ENCODE measurements at places on chromosomes 16 and 17.

- H3K4me1 ChIP-seq = no peaks in the 10 kb centered on the region
- H3K36me3 ChIP-seq = no peaks in the 10 kb centered on the region
- no peak overlapping the region for H3K27ac ChIP-seq
- H3K4me3 ChIP-seq = no peak overlapping the region
- no peak for DNase-seq
- no peaks in the 10 kb centered on the region for H3K27me3 ChIP-seq
Measured at GRCh38 chr17:55478971-55479370, 32.3 kb downstream of the SMIM36 start.

- H3K4me1 ChIP-seq = no peaks in the 10 kb centered on the region
- no peak overlapping the region for H3K4me3 ChIP-seq
- no peaks in the 10 kb centered on the region for H3K27me3 ChIP-seq
- no peaks in the 10 kb centered on the region for H3K36me3 ChIP-seq
- H3K27ac ChIP-seq = no peak overlapping the region
Measured at GRCh38 chr17:6701719-6702118, 11.4 kb downstream of the SLC13A5 start.

DNA sequence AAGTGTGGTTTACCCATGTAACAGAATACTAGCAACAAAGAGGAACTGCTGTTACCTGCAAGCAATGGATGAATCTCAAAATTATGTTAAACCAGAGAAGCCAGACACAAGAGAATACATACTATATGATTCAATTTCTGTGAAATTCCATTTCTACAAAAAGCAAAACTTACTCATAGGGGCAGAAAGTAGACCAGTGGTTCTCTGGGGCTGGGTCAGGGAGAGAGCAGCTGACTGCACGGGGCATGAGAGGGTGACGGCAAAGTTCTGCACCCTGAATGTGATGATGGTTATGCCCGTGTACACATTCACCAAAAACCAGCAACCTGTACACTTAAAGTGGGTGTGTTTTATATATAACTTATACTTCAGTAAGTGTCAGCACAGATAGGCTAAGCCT is 3.1 kb downstream of the ZNF843 start:
- peaks cover 29% of the 10 kb centered on the region for H3K4me1 ChIP-seq
- H3K27ac ChIP-seq = no peak overlapping the region
- no peak for DNase-seq
- no peak overlapping the region for H3K4me3 ChIP-seq

GRCh38 chr17:20121359-20122253 is 112.4 kb downstream of the SPECC1 start:
- H3K36me3 ChIP-seq = no peaks in the 10 kb centered on the region
- H3K27me3 ChIP-seq = no peaks in the 10 kb centered on the region
- H3K27ac ChIP-seq = no peak overlapping the region
- peak; percentile 50 for DNase-seq

DNA sequence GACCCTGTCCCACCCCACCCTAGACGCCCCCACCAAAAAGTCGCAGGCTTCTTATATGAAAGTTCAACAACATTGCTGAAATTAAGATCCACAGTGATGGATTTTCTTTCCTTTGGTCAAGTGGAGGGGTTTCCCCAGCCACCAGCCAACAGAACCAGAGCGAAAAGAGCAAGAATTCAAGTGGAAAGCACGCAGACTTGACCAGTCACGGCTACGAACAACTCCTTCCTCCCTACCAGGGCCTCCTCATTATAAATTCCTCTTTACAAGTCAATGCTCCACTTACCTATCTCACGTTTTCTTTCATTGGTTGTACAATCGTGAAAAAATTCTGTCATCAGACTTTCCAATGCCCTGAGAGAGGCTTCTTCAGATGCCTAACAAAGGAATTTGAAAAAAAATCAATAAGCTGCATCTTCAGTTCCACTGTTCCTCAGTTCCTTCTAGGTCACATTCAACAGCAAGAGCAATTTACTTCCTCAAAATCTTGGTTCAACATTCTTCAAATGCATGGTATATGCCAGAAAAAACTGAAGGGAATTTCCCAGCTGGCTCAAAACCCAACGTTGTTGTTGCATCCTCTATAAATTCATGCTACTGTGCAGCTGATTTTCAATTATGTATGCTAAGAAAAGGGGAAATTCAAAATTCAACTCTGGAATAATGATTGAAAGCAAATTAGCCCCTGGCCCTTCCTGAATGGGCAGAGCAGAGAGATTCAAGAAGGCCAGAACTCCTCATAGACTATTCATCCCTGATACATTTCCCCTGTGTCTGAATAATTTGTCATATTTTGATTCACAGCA is 30.9 kb downstream of the XPO6 start:
- H3K4me3 ChIP-seq = no peak overlapping the region
- no peak overlapping the region for H3K27ac ChIP-seq
- H3K27me3 ChIP-seq = no peaks in the 10 kb centered on the region
- H3K4me1 ChIP-seq = peaks cover 4% of the 10 kb centered on the region
- DNase-seq = no peak

- no peak overlapping the region for H3K4me3 ChIP-seq
- no peak overlapping the region for H3K27ac ChIP-seq
- H3K4me1 ChIP-seq = peaks cover 7% of the 10 kb centered on the region
- no peaks in the 10 kb centered on the region for H3K27me3 ChIP-seq
- no peak for DNase-seq
- peaks cover 7% of the 10 kb centered on the region for H3K36me3 ChIP-seq
Measured at GRCh38 chr17:40181205-40181604, 3.9 kb downstream of the RAPGEFL1 start.

DNA sequence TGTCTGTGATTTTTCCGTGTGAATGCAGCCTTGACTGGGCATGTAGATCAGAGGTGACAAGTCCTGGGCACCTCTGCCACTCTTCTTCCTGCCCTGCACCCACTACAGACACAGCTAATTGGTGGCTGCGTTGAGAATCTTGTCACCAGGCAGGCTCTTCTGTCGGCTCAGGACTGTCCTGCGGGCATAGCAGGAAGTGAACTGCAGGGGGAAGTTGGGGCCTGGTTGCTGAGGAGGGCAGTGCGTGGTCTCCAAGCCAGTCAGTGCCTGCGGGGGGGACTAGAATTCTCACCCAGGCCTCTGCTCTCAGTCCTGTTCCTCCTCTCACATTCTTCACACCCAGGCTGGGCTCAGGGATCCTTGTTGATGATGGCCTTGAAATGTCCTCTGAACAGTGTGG is 50.5 kb downstream of the JPH3 start:
- no peak overlapping the region for H3K27ac ChIP-seq
- no peak overlapping the region for H3K4me3 ChIP-seq
- peak; percentile 20 for DNase-seq
- peaks cover 5% of the 10 kb centered on the region for H3K27me3 ChIP-seq

DNA sequence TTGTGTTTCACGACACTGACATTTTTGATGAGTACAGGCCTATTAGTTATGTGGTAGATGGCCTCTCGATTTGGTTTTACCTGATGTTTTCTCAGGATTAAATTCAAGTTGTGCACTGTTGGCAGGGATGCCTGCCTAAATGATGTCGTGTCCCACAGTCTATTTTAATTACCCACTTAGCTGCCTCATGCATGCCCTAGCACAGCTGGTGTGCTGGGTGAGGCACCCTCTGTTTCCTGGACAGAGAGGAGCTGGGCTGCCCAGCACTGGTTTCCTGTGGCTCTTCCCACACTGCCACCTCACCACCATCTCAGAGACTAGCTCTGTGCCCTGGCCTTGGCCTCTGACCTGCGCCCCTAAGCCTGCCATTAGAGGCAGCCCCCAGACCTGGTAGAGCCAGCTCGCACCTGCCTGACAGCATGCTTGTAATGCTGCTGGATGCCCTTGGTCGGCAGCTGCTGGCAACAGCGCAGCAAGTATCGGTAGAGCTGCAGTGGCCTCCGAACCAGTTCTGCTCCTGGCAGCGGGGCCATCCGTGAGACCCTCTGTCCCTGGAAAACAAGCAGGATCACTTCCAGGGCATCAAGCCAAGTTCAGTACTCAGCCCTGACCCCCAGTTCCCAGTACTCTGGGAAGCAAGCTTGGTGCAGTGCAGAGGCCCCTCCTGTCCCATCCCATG is 10.9 kb downstream of the LYRM9 start:
- no peaks in the 10 kb centered on the region for H3K4me1 ChIP-seq
- no peak overlapping the region for H3K4me3 ChIP-seq
- no peaks in the 10 kb centered on the region for H3K36me3 ChIP-seq
- H3K27me3 ChIP-seq = no peaks in the 10 kb centered on the region
- H3K27ac ChIP-seq = no peak overlapping the region

DNA sequence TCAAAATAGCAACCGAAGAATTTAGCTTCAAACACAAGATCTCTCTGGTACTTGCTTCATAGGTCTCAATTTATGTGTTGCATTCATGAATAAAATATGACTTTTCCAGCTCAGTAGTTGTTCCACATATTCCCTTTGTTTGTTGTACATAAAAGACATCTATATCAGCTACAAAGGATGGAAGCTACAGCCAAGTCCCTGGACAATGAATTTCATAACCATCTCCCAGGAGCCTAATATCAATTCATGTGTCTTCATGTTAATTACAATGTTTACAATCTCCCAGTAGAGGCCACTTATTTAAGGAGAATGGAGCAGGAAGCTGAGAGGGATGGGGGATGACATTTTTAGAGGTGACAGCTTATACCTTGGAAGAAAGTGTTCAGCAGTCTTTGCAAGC is 3.3 kb downstream of the CLEC3A start:
- peaks cover 3% of the 10 kb centered on the region for H3K27me3 ChIP-seq
- no peak overlapping the region for H3K4me3 ChIP-seq
- no peaks in the 10 kb centered on the region for H3K36me3 ChIP-seq
- DNase-seq = no peak

Data from heart left ventricle (tissue), 16 donors.